Urinary bladder (tissue), 4 donors: ENCODE measurements at places on chromosomes 13 and 19.

DNA sequence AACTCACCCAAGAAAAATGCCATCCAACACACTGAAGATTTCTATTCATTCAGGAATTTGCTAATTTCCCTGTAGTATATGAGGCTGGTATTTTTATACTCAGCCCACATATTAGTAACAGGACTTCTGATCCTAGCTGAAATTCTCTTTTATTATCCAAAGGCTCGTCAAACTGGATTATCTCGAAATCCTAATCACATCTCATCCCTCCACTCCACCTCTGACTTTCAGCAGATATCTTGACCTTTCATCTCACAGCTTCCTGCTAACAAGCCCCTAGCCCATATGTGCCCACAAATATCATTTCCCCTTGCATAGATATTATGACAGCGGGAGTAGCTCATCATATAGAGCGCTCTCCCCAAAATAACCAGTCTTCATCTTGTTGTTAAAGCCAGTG lies 279.7 kb downstream of the FGF14 start:
- DNase-seq = no peak

DNA sequence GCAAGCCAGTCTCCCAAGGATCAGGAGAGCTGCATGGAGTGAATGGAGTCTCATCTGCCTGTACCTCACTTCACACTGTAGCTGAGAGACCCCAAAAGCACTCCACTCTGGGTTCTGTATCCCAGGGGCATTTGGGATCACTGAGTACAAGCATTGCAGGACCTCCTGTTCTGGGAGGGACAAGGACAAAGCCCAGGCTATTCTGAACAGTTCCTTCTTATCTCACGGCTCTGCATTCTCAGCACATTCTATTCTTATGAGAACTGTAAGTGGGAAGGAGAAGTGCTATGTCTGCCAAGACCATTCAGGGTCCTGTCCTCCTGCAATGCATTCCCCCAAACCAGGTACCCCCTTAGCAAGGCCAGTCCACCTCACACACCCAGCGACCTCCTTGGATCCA lies 42.8 kb downstream of the RNF6 start:
- DNase-seq = no peak

- no peak for DNase-seq
Observed at GRCh38 chr13:103487841-103488240, 421.6 kb upstream of the SLC10A2 start.

- peak; percentile 60 for DNase-seq
Observed at GRCh38 chr19:6021878-6022569, 44.1 kb upstream of the RANBP3 start.

DNA sequence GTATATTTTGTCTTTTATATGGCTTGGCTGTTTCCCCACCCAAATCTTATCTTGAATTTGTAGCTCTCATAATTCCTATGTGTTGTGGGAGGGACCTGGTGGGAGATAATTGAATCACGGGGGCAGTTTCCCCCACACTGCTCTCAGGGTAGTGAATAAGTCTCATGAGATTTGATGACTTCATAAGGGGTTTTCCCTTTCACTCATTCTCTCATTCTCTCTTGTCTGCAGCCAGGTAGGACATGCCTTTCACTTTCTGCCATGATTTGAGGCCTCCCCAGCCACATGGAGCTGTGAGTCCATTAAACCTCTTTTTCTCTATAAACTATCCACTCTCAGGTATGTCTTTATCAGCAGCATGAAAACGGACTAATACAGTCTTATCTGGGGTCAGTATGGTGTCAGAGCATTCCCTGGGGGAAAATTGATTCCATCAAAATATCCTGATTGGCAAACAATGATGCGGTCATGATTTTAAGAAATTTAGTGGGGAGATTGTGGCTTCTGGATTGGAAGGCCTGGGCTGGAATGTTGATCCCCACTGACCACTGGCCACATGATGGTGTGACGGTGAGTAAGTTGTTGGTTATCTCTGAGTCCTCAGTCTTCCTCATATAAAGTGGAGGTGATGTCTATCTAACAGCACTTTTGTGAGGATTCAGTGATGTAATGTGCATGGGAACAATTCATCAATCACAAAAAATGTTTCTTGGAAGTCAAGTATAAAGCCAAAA lies 27.5 kb upstream of the ANKRD10 start:
- no peak for DNase-seq

DNA sequence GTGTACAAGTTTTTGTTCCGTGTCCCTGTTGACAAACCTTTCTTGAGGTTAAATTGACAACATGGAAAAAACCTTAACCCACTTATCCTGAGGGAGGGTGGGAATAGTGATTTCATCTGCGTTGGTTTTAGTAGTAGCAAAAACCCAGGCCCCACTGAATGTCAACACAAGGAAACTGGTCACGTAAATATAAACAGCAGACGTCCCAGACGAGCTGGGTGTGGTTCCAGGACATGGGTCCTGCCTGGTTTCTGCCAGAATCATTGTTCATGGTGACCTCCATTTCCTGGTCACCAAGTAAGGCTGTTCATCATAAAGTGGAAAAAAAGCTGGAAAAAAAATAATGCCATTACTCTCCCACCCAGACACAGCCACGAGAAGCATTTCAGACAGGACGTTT lies 16.9 kb upstream of the F2RL3 start:
- no peak for DNase-seq

DNA sequence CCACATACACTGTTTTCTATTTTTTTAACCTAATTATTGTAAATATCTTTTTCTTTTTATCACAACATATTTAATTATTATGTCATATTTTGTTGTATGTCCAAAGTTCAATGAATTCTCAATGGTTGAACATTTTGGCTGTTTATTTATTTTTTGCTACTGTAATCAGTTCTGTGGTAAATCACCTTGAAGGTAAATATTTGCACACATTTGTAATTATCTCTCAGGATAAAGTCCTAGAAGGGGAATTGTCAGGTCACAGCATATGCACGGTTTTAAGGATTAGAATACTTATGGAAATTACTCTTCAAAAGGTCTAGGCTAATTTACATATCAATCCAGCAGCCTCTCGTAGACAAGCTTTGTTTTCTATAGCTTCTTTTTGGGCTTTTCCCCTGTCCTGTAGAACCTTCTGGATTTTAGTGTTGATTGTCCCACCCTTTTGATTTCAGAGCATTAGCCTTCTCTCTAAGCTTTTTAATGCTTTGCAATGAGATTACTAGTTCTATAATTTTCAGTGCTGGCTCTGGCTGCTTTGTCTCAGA lies 362.6 kb downstream of the KCNRG start:
- no peak for DNase-seq

DNA sequence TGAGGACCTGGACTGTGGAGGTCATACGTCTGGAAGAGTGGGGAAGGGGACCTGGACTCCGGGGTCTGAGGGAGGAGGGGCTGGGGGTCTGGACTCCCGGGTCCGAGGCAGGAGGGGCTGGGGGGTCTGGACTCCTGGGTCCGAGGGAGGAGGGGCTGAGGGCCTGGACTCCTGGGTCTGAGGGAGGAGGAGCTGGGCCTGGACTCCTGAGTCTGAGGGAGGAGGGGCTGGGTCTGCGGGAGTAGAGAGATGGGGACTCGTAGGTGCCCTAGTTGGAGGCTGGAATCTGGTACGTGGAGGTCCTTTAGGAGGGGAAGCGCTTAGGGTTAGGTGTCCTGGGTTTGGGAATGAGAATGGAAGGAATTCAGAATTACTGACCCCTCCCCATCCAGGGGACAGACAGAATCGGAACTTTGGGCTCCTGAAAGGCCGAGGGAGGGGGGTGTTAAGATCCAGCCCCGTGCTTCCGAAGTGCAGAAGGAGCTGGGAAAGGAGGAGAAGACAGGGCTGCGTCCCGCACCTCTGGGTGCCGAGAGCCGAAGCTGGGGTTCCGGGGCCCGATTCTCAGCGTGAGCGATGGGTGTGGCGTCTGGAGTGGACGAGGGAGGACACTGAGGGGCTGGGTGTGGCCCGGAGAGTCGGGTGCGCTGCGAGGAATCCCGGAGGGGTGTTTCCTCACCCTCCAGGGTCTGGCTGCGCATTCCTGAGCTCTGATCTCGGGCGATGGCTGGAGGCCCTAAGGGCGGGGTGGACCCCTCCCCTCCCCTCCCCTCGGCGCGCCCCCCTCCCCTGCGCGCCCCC lies 608 bp downstream of the MYADM start:
- no peak for DNase-seq

DNA sequence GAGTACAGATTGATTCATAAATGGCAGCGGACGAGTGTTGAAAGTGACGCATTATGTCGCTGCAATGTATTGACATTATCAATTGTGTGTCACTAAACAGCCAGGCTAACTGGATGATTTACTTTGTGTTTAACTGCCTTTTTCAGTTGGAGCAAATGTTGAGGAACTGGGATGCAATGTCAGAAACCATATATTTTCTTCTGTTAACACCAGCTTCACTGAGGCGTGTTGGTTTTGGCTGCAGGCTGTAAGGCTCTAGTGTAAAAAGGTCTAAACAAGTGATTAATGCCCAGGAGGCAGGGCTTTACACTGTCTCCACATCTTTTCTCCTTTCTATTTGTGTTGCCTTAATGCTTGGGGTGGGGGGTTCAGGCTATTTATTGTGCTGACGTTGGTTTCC lies 80.1 kb downstream of the GGACT start:
- DNase-seq = no peak

DNA sequence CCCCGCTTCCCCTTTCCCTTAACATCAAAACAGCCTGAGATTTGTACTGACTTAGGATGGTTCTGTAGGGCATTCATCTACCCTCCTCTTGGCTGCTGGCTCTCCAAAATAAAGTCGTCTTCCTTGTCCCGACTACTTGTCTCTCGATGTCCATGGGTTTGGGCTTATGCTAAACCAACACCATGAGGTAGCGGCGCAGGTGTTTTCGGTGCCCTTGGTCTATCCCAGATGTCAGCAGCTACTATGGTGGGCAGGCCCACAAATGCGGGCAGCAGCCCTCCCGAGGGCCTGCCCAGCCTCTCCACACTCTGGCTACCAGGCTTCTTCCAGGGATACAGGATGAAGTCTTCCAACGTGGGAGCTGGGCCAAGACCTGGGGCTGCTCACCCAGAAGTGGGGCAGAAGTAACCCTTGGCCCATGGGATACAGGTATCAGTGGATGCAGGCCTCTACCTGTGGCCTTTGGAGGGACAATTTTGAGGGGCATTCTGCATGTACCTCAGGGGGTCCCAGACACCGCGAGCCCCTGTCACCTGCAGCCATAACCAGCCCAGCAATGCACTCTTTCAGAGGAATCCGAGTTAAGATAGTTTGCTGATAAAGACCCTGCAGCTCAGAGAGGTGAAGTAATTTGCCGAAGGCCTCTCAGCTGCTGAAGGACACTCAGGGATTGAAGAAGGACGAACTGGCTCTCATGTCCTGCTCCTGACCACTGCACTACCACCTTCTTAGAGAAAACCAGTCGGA lies 47.8 kb upstream of the VSTM2B start:
- no peak for DNase-seq

DNA sequence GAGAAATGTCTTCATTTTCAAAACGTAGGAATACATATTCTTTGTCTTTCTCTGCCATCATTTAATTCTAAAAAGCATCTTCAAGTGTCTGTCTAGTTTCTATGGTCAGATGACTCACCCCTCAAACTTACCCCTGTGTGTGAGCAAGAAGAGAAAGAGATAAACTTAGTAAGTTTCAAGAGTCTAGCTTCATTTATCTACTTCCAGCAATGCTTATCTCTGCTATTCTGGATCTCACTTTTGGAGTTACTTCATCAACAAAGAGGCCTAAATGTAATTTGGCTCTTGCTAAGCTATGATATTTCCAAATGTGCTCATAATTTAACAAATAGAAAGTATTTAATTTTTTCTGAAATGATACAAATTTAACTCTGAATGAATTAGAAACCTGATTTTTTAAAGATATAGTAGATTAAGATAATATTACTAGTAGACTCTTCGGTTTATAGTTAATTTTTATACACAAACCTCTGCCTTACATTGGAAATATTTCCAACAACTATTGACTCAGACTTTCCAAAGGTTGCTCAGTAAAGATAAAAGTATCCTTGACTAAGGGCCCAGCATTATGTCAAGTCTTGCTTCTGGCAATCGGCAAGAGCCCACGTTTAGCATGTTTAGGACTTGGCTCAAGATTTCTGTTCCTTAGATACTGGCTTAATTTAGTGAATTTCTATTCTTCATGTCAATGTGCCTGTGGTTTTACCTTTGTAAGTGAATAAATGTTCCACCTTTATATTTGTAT lies 1511.0 kb upstream of the SLC10A2 start:
- no peak for DNase-seq

- no peak for DNase-seq
Observed at GRCh38 chr13:21616880-21617279, 12.9 kb upstream of the MICU2 start.

- no peak for DNase-seq
Observed at GRCh38 chr19:16554776-16555175, 12.5 kb upstream of the CHERP start.

GRCh38 chr19:13102666-13103580 lies at the start of gene LYL1:
Gene LYL1, minus strand, starts transcription at chr19:13102858. Its CDS starts 1,687 bp downstream, at chr19:13101171.
- no peak for DNase-seq

DNA sequence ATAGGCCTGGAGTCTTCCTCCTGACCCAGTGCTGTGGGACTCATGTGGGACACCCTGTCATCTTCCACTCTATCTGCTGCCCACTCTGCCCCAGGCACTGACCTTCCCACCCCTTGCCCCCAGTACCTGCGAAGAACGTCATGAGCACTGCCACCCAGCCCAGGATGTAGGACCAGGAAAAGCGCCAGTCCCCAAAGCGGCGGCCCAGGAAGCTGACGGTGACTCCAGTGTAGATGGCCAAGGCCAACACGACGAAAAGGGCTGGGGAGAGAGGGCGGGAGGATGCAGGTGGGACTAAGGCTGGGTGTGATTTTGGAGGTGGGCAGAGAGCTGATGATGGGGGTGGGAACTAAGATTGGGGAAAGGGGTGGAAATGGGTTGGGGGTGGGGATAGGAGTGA lies 7.4 kb downstream of the LIM2 start:
- no peak for DNase-seq

GRCh38 chr13:36806102-36806501 lies 12.9 kb upstream of the RFXAP start:
- DNase-seq = no peak

GRCh38 chr19:19230999-19231398 lies 19.2 kb downstream of the NCAN start:
- DNase-seq = no peak

DNA sequence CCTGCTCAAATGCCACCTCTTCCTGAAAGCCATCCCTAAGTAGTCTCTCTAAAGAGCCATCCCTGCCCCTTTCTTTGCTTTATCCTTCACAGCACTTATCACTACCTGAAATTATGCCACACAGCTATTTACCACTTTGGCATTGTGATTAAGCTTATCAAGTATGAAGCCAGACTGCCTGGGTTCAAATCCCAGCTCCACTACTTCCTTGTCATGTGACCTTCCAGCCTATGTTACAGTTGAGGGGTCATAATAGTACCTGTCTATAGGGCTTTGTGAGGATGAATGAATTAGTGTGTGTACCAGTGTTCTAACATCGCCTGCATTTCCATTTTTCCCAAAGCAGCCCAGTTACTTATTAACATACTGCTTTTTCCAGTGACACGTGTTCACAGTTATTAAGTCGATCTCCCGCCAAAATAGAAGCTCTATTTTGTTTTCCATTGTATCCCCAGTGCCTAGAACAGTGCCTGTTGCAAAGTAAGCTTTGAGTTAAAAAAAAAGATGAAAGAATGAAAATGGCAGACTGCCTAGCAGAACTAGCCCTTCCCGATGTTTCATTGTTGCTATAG lies 32.8 kb downstream of the ZSWIM9 start:
- no peak for DNase-seq
